ENCODE measurements at places on chromosomes 11 and 22.
A peak's percentile ranks its signal among the peaks of the same experiment; 100 is the strongest.

GRCh38 chr11:106998116-106998915 is 20.0 kb downstream of the GUCY1A2 start:
- DNase-seq: no peak

DNA sequence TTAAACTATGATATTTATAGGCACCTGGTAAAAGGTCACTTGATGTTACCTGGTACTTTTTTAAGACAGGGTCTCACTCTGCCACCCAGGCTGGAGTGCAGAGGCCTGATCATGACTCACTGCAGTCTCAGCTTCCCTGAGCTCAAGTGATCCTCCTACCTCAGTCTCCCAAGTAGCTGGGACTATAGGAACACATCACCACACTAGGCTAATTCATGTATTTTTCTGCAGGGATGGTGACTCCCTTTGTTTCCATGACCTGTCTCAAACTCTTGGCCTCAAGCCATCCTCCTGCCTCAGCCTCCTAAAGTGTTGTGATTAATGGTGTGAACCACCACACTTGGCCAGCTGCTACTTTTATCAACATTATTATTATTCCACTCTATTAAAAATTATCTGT is 47.6 kb downstream of the OR4C45 start:
- no peak for DNase-seq

GRCh38 chr11:36738292-36738861 is 140.3 kb upstream of the RAG2 start:
- peak; percentile 14 for DNase-seq

- DNase-seq: no peak
Observed at GRCh38 chr11:47337229-47337924, 15.1 kb downstream of the MYBPC3 start.

GRCh38 chr11:78698612-78699011 is 123.9 kb upstream of the NARS2 start:
- no peak for DNase-seq

DNA sequence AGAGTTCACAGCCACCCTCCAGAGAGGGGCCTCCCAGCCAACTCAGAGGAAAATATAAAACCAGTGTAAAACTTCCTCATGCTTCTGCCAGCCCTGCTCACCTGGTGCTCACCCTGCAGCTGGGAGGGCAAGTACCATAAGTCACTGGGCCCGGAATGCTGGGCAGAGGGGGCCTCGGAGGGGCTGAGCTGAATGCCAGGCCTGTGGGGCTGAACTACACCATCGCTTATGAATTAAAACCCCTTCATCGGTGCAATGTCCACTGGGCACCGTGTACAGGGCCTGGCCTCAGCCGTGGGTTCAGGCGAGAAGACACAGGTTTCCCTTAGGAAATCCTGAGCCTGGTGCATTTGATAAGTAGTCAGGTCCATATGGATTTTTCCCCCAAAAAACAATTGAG is 828.6 kb downstream of the TBC1D22A start:
- DNase-seq: no peak

- peak; percentile 20 for DNase-seq
Observed at GRCh38 chr11:80899381-80899780, 1458.6 kb upstream of the TENM4 start.

DNA sequence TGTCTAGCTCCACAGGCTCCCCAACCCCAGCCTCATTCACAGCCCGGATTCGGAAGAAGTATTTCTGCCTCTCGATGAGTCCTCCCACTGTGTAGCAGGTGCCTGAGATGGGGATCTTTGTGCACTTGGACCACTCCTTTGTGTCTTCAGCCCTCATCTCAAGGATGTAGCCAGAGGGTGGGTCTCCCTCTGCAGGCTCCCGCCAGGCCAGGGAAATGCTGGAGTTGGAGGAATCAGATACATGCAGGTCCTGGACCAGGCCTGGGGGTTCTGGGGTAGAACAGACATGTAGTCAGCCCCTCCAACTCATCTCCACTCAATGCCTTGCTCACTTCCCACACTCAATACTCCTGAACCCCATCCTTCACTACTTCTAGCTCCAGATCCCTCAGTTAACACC is 10.8 kb downstream of the TMEM86A start:
- DNase-seq: no peak

DNA sequence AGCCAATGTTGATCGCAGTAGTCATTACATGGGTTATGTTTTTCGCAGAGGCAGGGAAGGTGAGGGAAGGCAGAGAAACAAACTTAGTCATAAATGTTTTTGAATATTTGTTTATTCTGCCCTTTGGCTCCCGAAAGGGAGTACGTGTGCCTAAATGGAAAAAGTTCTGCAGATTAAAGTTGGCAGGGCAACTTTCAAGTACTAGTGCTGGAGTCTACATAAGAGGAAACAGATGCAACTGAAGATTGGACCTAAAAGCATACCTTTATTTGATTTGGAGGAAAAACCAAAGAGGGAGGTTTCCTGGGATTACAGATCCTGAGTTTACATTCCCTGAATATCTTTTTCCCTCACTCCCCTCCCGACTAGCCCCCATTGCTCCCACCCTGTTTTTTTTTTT is 5.7 kb downstream of the HSD17B12 start:
- peak; percentile 26 for DNase-seq

DNA sequence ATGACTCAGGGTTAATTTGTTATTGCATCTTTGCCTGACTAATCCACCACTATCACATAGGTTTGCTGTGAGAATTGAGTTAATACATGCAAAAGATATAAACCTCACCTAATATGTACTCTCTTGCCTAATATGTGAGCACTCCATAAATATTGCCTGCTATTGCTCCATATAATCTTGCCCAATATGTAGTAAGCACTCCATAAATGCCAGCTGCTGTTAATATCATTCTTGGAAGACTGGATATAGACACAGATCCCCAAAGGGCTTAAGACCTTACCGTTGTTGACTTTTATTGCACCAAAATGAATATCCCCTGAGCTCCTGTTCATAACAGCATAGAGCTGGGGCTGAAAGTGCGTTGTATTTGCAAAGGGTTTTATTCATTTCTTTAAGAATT is 27.0 kb upstream of the LRRC55 start:
- DNase-seq: no peak

GRCh38 chr11:25037431-25037830 is 540.6 kb downstream of the LUZP2 start:
- DNase-seq: no peak

- DNase-seq: no peak
Observed at GRCh38 chr11:94219771-94220170, 84.6 kb upstream of the IZUMO1R start.

DNA sequence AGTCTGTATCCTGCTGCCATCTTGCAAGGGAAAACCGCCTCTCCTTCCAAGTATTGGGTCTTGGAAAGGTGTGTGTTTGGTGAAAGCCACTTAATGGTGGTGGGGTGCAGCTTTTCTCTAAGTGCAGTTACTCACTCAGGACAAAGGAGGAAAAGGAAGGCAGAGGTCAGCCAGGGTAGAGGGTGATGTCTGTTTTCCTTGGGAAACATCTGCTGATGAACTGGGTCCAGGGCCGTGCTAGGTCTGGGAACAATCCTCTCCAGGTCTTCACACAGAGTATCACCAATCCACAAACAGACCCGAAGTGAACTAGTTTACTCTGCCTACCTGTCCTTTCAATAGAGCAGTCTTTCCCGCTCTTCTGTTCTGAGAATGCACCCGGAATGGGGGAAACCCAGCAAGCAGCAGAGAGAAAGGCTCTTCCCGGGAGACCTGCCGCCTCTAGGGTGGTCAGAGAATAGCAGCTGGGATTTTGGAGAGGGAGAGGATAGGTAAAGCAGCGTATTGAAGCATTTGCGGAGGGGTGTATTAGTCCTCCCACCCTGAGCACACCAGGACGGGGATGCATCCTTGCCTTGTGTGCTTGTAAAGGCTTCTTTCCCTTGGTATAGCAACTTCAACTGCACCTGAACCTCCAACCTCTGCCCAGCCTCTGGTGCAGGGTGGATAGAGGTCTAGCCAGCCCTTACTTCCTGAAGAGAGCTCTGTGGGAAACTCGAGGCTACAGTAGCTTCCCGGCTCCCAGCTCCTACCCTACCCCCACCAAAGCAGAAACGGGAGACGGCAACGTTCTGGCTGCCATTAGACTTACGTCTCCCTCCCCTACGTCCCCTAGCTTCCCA is 20.7 kb downstream of the LHFPL7 start:
- no peak for DNase-seq

- DNase-seq: no peak
Observed at GRCh38 chr11:27462543-27462942, 10.0 kb downstream of the LGR4 start.

DNA sequence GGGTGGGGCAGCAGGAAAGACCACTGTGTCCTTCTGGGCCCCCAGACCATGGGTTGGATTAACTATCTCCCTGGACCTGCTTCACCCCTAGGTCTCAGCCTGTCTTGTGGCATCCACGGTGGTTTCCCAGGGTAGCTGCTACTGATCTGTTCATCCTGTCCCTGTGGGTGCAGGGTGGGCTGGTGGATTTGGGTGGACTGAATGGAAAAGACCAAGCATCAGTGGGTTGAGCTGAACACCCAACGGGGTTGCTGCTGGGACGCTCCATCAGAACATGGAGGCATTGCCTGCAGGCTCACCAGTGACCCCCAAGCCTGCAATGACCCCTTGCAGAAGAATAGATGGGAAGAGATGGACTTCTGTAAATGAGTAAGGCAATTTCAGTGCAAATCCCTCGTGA is 812.1 kb downstream of the TBC1D22A start:
- DNase-seq: no peak

GRCh38 chr11:65915101-65915820 is 3.6 kb downstream of the C11orf68 start:
- DNase-seq: no peak

GRCh38 chr22:49062802-49063544 is 764.7 kb downstream of the BRD1 start:
- DNase-seq: no peak

DNA sequence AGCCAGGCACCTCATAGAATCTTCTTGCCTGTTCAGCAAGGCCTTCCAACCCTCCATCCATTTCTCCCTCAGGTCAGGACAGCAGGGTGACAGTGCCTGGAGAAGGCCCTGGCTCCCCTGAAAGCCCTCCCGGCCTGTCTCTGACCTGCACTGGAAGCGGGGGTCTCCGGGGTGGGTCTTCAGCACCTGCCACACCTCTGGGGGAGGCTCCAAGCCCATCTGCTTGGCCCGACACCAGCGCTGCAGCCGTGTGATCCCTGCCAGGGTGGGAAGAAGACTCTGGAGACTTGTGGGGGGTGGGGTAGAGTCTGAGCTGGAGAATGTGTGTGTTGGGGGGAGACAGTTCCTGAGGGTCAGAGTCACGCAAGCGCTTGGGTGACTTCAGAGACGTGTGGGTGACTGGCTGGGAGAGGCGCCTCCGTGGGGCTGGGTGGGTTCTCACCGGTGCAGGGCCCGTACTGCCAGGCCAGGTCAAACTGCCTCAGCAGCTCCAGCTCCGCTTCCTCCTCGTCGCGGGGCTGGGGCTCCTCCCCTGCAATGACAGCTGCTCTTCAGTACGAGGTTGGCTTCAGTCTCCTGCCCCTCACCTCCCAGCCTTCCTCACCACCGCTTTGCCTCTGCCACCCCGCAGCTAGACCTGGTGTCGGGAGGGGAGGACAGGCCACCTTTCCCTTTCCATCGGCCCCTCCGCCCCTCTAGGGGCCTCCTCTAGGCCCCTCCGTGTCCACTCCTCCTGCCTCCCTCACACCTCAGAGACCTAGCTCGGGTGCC is 615 bp downstream of the POLD4 start:
- no peak for DNase-seq

GRCh38 chr11:19980957-19981669 is 179.2 kb downstream of the DBX1 start:
- DNase-seq: no peak

GRCh38 chr11:61347916-61348461 is 13.7 kb downstream of the CYB561A3 start:
- no peak for DNase-seq

GRCh38 chr11:64677441-64678023 is 45.5 kb downstream of the NRXN2 start:
- DNase-seq: no peak

GRCh38 chr11:86704710-86705109 is 32.3 kb upstream of the ME3 start:
- DNase-seq: no peak

DNA sequence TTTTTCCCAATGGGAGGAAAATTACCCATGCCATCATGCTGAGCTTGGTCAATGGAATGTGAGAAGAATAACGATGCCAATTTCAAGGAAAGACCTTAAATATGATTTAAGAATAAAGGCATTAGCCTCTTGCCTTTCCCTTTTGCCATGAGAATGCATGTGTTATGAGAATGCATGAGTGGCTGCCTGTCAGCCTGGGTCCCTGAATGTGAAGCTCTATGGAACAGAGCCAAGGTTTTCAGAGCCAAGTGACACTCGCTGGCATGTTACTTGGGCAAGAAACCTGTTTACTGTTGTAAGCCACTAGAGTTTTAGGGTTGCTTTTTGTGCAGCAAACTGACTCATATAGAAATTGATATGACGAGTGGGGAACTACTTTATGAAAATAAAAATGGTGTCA is 75.7 kb downstream of the JRKL start:
- no peak for DNase-seq

DNA sequence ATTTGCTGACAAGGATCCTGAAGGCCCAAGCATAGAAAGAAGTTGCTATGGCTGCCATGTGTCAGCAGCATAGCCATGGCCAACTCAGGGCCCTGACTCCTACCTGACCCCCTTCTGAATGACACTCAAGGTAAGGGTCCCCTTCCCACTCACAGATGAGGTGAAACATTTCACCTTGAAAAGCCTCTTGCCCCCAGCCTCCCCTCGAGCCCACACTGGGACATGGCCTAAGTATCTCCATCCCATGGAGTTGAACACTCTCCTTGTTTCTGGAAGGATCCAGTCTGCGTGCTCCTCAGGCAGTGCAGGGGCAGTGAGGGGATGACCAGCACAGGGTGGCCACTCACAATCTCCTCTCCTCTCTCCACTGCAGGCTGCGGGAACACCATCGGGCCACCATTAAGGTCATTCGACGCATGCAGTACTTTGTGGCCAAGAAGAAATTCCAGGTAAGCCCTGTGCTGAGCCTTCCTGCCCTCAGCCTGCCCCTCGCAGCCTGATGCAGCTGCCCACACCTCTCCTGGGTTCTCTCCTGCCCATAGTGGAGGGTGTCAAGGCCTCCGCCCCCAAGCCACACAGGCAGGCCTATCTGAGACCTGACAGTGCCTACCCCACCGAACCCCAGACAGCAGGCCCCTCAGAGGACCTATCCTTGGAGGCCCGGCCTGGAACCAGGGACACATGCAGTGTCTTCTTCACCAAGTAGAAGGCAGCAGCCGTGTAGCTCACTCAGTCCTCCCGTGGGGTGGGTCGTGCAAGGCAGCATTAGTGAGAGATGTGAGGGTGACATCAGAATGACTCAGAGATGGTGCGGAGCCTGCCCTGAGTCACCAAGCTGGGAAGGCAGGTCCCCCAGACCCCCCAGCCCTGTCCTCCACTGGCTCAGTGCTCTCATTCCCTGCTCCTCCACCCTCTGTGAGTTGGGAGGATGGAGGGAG is 68.9 kb upstream of the KCNQ1OT1 start:
- DNase-seq: no peak
